ENCODE measurements at places on chromosomes 11 and 22.

- DNase-seq = no peak
These were observed 9.4 kb downstream of the IFITM10 start for GRCh38 chr11:1740786-1741530.

- DNase-seq = no peak
These were observed 40.2 kb upstream of the SLC5A12 start for GRCh38 chr11:26762089-26762488.

GRCh38 chr11:31656051-31656450 is 146.5 kb downstream of the ELP4 start:
- DNase-seq = no peak

GRCh38 chr11:45147891-45148675 is 1.6 kb downstream of the PRDM11 start:
- peak; percentile 22 for DNase-seq

DNA sequence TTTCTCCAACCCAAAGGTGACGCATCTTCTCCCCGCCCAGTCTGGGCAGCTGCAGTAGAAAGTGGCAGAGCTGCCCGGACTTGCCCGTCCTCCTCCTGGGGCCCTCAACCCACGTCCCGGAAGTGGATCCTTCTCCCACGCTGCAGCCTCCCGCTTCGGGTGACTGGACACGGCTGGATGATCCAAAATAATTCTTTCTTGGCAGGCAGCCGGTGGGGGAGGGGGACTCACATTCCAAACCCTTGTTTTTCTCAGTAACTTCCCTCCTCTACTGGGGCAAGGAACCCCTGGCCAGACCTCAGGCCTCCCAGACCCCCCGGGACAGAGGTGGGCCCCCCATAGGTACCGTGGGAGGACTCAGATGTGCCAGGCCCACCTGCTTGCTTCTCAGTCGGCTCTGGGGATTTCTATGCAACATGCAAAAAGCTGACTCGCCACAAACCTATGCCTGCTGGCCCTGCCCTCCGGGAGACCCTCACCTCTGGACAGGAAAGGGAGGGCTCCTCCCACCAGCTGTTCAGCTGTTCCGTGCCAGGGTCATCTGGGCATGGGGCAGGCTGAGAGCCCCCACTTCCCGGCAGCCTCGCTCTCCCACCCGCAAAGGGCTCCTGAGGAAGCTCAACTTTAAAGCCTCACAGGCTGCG is 1.4 kb downstream of the PLXNB2 start:
- DNase-seq = no peak

GRCh38 chr11:23723861-23724260 is 773.0 kb upstream of the LUZP2 start:
- no peak for DNase-seq

DNA sequence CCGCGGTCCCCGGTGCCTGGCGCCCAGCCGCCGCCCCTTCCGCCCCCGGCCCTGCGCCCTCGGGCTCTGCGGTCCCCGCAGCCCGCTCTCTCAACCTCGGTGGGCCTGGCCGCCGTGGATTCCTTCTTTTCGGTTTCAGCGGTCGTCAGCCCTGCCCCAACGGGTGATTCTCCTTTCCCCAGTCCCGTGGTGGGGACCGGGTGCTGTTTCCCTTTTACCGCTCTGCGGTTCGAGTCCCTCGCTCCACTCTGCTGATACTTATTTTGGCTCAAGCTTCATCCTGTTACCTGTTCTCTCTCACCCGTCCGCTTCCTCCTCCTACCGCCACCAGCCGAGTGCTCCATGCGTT is 494 bp downstream of the ZDHHC5 start:
- DNase-seq = no peak

DNA sequence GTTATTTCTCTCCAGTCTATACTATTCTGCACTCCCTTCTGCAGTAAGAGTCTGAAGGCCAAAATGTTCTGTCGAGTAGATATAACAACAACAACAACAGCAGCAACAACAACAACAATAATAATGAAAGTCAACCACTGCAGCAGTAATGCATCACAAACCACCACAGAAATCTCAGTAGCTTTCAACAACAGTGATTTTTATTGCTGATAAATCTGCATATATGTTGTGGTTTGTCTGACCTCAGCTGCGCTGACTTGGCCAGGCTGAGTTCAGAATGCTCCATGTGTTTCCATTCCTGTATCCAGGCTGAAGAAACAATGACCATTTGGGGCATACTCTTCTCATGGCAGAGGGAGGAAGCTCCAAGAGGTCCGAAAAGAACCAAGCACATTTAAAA is 32.3 kb upstream of the CYP2R1 start:
- DNase-seq = no peak

DNA sequence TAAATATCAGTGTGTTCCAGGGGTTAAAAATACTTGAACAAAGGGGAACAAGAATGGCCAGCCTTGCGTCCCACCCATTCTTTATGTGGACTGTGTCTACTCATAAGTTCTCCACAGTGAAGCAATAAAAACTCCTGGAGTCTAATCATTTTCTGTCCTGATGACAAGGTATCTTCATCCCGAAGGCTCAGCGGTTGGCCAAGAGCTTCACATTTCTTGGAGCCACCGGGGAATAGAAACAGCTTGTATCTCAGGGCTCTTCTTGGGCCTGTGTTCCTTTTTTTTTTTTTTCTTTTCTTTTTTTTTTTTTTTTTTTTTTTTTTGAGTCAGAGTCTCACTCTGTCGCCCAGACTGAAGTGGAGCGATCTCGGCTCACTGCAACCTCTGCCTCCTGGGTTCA is 36.8 kb upstream of the ADORA2A start:
- DNase-seq = no peak

DNA sequence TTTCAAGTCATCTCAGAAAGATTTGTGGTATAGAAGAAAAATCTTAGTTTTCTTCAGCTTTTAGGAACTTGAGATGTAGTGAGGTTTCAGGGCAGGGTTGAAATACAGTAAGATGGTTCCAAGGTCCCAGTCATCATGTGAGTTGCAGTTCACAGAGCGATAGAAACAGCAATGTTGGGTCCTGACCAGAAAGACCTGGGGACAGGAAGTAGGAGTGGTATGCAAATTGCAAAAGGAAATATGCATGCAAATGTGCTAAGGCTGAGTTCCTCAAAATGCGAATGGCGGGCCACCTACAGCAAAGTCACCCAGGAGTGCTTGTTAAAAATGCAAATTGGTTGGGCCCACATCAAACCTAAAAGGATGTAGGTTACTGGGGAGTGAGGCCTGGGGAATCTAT is 1032.7 kb upstream of the TENM4 start:
- DNase-seq = no peak

- DNase-seq = no peak
These were observed 830.4 kb upstream of the FAT3 start for GRCh38 chr11:91394073-91394726.

DNA sequence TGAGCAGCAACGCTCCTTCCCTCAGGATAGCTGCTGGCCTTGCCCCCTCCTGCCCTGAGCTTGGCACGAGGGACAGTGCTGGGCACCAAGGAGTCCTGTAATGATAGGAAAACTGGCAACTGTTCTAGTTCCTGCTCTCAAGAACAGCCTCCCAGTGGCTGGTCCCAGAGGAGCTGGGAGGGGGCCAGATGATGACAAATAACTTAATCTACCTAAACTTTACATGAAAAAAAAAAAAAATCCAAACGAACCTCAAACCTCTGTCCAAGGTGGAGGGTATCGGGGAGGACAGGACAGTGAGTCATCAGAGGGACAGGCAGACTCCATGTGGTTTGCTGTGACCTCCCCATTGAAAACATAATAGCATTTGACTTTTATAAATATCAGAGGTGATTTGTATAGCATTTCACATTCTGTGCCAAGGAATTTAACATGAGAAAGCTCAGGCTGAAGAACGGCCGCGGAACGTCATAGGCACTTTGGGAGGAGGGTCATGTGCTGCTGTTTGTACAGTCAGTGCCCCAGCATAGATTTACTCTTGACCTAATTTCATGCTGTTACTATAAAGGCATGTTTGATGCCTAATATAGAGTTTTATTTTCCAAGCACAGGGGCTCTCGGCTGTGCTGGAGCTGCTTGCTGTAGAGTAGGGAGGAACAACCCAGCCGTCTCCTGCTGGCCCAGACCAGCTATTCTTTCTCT is 98.2 kb upstream of the NNMT start:
- no peak for DNase-seq

GRCh38 chr22:24155627-24156140 is 25.6 kb upstream of the SUSD2 start:
- DNase-seq = peak; percentile 71

DNA sequence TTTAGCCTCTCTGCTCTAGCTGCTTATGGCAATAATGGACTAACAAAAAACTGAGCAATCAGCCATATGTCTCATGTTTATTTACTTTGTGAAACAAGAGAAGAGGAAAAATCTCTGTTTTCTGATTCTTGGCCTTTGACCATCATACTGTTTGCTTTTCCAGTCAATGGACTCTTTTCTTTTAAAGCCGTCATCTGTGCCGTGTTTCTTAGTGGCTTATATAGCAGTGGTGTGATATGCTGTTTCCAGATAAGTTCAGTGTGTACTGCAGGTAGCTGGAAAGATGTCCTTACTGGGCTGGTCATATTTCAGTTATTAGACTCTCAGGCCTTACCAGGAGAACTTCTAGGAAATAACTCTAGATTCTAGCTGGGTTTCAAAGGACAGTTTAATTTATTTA is 33.6 kb upstream of the TECTA start:
- DNase-seq = no peak

GRCh38 chr11:78784321-78785061 is 209.8 kb upstream of the NARS2 start:
- DNase-seq = no peak

DNA sequence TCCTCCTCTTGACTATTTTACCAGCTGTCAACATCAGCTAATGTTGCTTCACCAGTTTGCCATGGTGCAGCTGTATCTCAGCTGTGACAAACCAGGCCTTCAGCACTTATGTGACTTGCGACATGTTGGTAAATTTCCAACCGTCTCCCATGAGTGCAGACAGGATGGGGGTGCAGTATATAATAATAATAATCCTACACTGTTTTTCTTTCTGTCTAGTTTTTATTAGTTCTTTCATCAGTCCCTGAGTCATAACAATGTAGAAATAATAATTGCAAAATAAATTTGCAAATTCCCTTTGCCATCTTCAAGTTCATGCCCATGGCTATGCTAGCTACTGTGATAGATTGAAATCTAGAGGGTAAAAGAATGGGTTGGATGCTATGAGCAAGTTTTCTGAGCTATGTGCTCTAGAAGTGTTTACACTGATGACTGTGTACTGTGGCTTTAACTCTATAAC is 4.9 kb downstream of the MMP13 start:
- no peak for DNase-seq

DNA sequence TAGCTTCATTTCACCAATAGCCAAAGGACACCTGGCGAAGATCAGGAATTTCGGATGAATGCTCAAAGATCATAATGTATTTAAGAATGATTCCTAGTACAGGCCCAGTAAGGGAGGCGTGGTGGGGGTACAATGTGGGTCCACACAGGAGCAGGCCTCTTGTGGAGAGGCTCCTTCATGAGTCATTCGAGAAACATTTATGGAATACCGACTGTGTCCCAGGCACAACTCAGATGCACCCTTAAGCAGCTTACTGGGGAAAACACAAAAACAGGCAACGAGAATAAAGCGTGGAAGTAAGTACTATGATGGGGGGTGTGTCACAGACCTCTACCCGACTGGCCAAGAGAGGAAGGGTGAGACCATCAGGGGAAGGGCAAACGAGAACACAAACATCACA is 44.5 kb downstream of the SMCO4 start:
- no peak for DNase-seq

DNA sequence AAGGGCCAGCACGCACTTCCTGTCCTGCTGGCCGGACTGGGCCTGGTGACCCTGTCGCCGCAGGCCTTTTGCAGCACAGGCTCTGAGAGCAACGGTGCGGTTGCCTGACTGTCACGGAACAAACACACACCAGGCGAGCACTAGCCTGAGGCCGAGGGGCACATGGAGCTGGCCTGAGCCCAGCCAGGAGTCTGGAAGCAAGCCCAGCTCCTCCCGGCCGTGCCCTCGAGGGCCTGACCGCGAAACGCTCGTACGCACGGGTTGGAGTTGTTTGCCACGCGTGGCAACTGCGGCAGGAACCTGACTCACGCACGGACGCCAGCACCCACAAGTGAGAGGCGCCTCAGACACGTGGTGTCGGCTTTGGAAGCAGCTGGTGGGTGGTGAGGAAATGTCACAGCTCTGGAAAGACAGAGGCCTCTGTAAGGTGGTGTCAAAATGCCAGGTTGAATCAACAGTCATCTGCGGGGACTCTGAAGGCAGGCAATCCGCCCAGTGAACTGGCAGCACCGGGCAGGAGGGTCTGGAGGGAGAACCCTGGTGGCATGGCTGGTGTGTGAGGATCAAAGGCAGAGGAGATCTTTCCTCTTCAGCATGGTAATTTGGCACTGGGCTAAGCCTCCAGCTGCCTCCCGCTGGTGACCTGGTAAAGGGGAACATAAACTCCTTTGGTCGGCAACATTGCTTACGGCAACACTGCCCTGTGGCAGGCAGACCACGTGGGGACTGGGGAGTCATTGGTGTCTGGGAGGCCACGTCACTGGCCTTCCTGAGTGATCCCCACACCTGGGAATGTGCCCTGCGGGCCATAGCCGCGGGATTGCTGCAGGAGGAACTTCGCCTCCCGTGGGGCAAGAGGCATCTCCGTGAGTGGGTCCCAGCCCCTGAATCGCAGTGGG is 15.3 kb upstream of the IL17REL start:
- DNase-seq = peak; percentile 74

DNA sequence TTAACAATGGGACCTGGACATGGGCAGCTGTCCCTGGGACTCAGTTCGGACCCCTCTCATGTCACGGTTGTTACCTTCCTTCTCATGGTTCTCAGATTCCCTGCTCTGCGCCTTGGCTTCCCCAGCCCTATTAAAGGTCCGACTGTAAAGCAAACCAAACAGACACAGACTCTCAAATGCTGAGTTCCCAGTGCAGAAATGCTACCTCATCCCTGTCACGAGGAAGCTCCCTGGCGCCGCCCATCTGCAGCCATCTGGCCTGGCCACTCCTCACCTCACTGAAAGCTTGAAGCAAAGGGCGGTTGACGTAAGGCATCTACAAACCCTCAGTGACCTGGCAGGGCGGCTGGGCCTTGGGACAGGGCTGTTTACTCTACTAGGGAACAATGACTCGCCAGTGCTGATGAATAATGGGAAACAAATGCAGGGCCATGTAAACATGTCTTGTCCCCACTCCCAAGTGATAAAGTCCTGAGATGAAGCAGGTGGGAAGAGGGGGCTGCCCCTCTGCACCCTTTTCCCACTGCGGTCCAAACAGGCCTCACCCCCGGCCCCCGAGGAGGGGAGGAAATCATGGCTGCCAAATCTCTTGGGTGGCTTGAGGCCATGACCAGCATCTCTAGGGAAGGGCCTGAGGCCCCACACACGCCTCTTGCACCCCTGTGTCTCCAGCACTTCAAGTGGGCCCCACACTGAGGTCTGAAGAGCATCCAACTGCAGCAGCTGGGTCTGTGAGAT is 49.3 kb downstream of the SCUBE1 start:
- no peak for DNase-seq

GRCh38 chr11:102407901-102408300 is 44.7 kb downstream of the TMEM123 start:
- no peak for DNase-seq
